NCI-H226 (cell line): ENCODE measurements at places on chromosomes 7 and 10.

DNA sequence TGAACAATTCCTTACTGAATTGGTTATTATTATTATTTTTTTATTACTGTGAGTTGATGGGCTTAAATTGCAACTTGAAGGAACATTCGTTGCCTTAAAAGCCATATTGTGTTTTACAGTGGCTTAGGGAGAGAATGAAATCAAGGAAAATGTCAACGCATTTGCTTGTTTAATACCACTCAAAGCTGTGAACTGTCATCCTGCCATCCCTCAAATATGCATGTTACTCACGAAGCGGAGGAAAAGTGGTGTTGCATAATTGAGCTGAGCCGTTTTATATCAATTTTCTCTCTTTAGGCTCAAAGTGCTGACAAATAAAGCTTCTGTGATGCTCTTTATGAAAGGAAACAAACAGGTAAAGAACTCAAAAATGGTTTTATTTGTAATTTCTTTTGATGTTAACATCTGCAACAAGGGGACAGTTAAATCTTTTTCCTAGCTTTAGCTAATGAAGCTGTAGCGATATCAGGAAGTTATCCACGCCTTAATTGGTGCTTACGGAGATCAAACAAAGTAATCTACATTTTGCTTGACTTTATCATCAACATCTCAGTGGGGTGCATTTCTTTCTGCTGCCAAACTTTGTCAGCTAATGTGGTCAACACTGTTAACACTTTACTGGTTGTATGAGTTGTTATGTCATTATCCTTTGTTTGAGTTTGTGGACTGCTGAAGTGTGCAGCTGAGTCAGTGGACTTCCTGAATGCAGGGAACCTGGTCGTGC, 33.1 kb downstream of the GLRX3 start:
- DNase-seq, result no peak

DNA sequence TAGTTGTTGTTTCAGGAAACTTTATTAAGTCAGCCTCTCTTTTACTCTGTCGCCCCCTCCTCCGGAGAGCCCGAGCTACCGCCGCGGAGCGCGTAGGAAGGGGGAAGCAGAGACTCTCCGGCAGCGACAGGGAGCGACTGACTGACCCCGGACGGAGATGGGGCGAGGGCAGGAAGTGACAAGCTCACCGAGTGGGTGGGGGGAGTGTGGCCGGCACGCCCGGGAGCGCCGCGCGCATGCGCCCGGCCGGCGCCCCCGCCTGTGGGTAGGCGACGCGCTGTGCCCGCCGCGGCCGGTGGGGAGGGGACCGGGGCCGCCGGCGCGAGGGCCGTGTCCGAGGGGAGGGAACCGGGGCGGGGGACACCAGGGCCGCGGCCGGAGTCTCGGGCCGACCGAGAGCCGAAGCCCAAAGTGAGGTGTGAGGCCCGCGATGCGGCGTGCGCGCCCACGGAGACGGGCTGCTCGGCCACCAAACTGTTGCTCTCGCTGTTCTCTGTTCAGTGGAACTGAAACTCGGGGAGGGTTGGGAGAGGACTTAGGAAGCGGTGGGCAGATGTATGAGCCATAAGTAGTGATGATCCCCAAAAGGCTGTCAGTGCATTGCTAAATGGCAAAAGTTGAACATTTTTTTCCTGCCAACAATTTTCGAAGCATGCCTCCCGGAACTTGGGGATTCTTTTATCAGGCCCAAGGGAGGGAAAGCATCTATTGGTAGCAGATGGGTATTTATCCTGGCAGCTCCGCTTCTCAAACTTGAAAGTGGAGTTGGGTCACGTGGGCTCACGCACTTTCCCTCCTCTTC, at the start of gene ZNF800:
ZNF800 (minus strand) TSS at position 143 of the 802 bp plus-strand sequence. CDS start 1,151 bp downstream, outside the sequence.
- DNase-seq, result peak; percentile 68

GRCh38 chr10:3886191-3886590, 101.2 kb upstream of the KLF6 start:
- DNase-seq, result no peak

GRCh38 chr7:129222064-129222463, 2.8 kb upstream of the AHCYL2 start:
- DNase-seq, result no peak

- peak; percentile 91 for DNase-seq
Observed at GRCh38 chr7:17773289-17773626, 167.0 kb downstream of the SNX13 start.

- no peak for DNase-seq
Observed at GRCh38 chr7:130935564-130936157, 201.7 kb upstream of the KLF14 start.

GRCh38 chr7:36613031-36613614, 111.2 kb downstream of the AOAH start:
- no peak for DNase-seq

DNA sequence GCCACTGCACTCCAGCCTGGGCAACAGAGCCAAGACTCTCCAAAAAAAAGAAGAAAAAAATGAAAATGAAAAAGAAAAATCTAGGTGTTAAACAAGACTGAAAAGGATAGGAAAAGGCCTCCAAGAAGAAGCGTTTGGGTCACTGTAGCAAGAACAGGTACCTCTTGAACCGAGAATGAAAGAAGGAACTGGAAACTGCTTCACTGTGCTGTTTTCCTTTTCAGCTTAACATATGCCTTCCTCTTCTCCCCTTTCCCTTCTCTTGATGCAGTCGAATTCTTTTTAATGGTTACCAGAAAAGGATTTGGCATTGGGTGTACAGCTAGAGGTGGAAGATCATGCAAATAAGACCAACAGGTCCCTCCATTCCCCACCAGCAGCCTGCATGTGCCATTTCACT, 28.1 kb downstream of the LRRC4 start:
- no peak for DNase-seq

DNA sequence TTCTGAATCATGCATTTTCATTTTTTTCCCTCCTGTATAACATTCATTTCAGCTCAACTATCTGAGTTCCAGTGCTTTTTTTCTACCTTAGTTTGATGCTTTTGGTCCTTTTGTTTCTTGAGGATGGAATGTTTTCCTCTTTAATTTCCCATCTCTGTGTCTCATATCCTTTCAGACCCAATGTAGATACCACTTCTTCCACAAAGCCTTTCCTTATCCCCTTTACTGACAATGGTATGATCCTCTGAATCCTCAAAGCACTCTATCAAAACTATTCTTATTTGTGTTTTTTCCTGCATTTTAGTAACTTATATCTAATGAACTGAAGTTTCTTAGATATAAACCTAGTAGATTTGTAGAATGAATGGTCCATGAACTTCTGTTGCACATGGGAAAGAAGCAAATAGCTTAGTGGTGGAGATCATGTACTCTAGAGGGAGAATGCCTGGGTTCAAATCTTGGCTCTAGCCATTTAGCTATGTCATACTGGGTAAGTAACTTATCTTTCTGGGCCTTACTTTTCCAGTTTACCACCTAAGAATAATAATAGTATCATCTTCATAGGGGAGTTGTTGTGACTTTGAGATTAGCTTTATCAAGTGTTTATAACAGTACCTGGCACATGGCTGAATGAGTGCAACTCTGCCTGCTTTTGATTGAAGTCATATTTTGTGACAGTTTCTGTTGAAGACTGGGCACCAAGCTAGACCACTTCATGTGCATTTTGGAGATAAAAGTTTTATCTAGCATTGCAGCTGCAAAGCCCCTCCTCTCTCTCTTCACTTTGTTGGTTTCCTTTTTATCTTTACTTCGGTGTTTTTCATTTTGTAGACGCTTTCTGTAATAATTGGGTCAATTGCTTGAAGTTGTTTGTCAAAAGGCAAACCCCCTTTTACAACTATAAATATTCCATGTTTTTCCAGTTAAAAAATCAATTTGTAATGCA, 18.5 kb downstream of the STAM start:
- DNase-seq, result no peak

DNA sequence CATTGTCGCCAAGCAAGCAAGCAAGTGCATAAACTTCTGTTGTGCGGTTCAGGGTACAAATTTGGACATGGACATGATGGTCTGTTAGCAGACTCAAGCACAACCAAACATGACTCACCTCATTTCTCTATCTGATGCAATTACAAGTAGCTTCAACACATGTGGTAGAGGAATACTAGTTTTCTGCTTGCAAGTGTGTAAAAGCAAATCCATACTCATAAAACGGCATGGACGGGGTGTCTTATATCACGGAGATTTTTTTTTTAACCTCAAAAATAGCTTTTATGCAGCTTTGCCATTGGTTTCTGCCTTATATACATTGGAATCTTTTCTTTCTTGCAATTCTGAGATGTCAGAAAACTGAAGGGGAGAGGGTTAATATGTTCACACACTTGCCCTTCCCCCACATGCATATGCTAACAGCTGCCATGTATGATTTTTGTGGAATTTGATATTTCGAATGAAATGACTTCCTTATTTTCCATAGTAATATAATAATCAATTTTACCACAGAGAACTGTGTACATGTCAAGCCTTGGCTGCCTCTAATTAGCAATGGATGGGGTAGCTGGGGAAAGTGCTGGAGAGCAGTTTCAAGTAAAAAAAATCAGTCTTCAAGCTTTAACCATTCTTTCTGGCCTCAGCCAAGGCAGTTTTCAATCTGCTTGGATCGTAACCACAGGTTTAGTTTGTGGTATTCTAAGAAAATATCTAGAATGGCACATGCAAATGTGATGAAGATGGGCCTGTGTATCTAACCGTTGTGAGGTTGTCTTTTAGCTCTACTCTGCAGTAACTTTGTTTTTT, 106.0 kb upstream of the PDCD4 start:
- no peak for DNase-seq
